ENCODE measurements at places on chromosomes 7 and 10.

DNA sequence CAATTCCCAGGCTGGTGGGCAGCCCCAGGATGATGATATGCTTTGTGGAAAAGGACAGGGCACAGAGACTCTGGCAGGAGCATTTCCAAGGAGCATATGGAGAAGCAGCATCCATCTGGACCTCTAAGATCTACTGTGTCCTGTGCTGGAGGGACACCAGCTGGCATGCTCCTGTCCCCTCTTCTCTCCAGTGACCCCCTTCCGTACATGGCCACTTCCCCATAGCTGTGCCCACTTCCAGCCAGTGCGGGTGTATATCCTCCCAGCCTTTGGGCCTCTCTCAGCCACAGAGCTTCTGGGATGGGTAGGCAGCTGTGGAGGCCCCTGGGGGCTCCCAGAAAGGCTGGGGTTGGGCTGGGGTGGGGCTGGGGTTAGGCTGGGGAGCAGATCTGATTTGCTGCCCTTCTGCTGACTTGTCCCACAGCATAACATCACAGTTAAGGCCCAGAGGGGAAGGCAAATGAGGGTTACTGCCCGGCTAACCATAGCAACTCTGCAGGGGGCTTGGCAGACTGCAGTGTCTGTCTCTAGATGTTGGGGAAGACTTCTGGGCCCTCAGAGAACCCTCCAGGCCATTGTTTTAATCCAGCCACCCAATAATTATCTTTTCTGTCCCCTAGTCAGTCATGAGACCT lies 6.3 kb downstream of the NPFFR1 start:
- DNase-seq: no peak

- no peak for DNase-seq
These were observed 266.4 kb downstream of the ADK start for GRCh38 chr10:74417397-74417796.

GRCh38 chr10:71399946-71400345 lies 3.2 kb downstream of the CDH23 start:
- no peak for DNase-seq

DNA sequence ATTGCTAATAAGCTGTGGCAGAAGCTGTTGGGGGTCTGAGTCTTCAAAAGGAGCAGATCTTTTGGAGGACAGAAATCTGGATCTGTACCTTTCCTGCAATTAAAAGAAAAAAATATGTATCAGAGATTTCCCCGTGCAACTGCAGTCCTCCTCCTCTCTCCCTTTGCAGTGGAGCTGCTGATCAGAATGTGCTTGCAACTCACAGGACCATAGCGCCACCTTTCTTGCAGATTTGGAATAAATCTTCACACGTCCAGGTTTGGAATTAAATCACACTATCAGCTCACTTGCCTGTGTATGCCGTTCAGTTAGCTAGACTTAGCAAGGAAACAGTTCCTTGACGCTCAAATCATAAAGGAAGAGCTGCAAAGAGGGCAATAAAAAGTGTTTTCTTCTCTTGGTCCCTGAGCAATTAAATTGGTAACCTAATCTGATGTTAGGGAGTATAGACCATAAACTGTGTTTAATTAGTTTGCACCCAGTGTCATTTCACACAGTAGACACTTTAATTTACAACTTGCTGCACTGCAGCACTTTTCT lies 77.4 kb downstream of the PON1 start:
- DNase-seq: no peak

- DNase-seq: no peak
These were observed 102.3 kb upstream of the PLXDC2 start for GRCh38 chr10:19713800-19714525.

DNA sequence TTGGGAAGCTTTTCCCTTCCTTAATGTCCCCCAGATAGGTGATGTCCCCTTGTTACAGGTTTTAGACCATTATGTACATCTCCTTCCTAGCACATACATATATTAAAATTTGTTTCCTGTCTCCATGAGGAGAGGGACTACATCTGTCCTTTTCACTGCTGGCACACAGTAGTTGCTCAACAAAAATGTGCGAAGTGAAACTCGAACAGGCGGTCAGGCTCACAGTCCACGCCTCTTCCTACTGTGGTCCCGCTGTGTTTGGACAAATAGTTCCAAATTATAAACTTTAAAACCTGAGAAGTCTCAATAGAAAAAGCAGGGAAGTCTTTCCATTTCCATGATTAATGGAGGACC lies 1.2 kb upstream of the HHEX start:
- DNase-seq: no peak

DNA sequence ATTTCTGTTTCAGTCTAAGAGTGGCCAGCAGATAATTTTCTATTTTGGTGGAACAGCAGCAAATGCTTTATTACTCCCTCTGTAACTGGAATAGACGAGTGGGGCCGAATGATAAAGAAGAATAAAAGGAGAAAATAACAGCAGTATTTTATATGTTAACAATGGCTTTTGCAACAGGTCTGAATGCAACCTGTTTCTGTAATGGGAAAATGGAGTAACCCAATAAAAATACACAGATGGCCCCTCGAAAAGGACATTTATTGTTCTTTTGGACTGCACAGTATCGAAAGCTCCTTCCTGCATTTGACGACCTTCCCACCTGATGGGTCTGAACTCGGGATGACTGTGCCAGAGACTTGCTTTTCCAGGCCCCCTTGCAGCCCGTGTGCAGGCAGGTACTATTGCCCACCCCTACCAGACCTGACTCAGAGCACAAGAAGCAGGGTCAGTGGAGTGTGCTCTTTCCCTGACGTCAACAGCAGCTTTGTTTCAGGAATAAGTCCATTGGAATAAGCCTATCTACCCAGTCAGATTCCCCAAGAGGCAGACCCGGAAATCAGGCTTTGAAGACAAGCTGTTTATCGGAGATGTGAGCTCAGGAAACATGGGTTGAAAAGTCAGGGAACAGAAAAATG lies 306.5 kb upstream of the NEBL start:
- no peak for DNase-seq

GRCh38 chr7:116991233-116991632 lies 37.9 kb downstream of the ST7 start:
- DNase-seq: no peak

Measured in cortex of kidney (tissue), 1 donor.